Right renal pelvis (tissue), 4 donors: ENCODE measurements at places on chromosomes 2 and 18.

DNA sequence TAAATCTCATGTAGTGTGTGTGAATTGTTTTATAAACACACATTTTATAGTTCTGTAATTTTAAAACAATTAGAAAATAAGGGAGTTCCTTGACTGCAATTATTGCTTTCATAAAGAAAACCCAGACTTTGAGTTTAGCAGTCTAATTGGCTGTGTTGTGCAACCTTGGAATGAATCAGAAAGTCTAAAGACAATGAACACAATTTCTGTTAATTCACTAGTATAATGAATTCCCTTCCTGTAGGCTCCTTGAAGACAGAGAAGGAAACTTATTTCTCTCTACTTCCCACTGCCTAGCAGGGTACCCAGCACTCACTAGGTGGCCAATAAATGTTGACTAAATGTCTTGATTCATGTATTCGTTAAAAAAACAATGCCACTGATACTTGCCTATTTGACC is 79.9 kb downstream of the ANTXR1 start:
- no peak for DNase-seq

GRCh38 chr2:108834620-108835019 is 48.0 kb downstream of the CCDC138 start:
- no peak for DNase-seq

DNA sequence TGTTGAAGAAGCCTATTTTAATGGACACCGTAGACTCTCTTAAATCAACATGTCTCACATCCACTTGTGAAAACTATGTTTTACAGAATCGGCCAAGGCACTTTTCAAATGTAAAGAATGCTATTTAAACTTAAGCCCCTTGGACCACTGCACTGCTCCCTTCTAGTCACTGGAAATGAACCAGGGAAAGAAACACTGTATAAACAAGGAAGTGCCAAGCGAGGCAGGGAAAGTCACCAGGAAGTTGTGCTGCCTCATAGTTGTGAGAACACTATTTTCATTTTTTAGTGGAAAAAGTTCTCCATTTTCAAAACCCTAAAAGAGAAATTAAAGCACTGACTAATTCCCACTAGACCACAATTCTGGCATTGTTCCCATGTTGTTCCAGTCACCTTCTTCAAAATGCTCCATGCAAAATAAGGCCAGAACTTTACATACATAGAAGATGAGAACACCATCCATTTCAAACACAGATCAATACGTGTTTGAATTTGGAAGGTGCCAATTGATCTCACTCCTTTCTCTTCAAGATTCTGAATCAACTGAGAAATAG is 13.5 kb downstream of the CCDC141 start:
- no peak for DNase-seq

GRCh38 chr2:16255120-16255519 is 314.8 kb downstream of the MYCN start:
- DNase-seq = no peak

- DNase-seq = no peak
These were observed 192.3 kb downstream of the MCFD2 start for GRCh38 chr2:46723346-46723745.

DNA sequence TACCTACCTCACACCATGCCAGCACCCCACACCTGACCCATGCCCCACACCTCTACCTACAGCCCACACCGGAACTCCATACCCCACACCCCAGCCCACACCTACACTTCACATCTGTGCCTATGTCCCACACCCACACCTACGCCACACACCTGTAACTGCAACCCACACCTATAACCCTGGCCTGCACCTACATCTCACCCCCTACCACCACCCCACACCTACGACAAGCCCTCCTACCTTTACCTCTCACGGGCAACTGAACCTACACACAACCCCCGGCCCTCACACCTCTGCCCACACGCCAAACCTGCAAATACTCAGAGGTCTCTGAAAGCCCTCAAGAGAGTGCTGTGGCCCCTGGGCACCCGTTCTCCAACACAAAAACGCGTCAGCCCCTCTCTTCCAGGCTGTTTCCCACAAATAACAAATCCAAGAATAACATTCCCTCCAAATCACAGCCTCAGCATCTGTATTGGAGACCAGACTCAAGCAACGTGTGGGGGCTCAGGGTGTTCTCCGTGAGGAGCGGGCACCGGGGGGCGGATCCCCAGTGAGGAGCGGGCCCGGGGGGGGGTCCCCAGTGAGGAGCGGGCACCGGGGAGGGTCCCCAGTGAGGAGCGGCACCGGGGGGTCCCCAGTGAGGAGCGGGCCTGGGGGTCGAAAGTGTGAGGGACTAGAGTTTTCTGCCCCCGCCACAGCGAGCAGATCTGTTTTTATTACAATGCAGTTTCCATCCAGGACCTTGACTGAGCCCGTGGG is 33.4 kb downstream of the SLC66A2 start:
- no peak for DNase-seq

GRCh38 chr2:46146866-46147502 is 150.2 kb upstream of the EPAS1 start:
- no peak for DNase-seq

DNA sequence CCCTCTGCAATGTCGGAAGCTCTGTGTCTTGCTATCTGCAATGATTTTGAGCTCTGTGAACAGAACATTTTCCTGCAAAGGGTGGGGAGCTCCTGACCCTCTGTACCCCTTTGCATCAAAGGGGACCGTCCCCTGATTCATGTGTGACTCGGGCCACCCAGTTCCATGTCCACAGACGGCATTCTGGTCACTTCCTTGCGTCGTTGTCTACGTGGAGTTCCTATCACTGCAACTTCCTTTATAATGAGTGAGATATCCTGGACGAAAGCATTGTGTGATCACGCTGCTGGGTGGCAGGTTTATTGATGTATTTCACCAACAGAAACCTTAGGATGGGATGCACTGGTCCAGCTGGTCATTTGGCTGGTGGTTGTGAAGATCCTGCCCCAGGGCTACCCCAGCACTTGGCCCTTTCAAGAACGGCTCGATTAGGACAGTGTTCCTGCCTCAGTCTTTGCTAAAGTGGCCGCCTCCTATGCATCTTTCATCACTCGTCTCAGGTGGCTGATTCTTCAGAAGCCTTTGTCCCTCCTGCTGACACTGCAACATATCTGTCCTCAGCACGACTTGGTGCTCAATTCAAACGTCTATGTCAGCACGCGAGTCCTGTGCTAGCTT is 202.7 kb downstream of the ACKR3 start:
- DNase-seq = no peak

DNA sequence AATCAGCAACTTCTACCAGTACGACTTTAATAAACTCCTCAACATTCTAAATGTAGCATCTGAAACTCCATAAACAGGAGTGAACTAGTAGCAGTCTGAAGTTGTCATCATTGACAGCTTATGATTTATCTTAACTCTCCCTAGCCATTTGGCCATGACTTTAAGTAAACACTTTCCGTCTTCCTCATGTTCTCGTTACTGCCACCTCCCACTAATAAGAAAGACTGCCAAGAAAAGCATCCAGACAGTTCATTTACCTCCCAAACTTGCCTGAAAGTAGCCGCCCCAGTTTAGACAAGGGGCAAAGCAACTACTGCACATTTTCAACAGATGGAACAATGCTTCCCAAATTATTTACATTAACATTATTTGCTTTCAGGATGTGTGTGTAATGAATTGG is 287.5 kb downstream of the OSR1 start:
- no peak for DNase-seq

- no peak for DNase-seq
These were observed 101.7 kb downstream of the SOCS6 start for GRCh38 chr18:70390371-70391090.

DNA sequence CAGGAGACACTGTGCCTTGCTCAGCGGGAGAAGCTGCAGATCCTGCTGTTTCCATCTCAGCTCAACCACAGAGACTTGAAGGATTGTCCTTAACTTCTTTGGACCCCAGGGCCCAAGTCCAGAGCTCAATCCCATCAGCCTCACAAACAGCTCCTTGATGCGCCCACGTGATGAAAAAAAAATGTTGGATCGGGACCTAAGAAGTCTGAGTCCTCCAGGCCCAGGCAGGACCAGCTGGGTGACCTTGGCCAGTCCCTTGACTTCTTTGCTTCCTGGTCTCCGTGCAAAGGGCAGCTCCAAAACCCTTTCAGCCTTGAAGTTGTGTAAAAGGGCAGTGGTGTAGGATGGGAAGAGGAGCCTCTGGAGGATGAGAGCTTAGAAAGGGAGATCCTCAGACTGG is 175.5 kb downstream of the ZFP36L2 start:
- DNase-seq = no peak

- DNase-seq = no peak
These were observed 23.2 kb upstream of the TTN start for GRCh38 chr2:178830451-178830850.

DNA sequence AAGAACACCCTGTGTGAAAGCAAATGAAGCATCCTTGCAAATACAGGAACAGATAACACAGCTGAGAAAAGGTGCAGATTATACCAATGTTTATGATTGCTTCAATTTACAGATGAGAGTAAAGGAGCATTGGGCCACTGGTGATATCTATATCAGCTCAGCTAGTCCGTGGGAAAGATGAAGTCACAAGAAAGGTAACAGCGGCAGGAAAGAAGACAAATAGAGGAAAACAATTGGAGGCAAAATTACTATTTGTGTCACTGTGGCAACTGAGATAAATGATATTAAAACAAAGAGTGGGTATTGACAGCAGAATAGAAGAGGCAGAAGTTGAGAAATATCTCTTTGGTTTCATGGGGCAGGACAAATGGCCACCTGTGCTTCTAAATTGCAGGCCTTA is 121.2 kb upstream of the CAVIN2 start:
- no peak for DNase-seq
